ENCODE measurements at places on chromosomes 5 and 9. TPM values are rescaled to one million over a fixed set of nuclear protein-coding genes. Genes with fewer than 3 reads are reported as not detected.

DNA sequence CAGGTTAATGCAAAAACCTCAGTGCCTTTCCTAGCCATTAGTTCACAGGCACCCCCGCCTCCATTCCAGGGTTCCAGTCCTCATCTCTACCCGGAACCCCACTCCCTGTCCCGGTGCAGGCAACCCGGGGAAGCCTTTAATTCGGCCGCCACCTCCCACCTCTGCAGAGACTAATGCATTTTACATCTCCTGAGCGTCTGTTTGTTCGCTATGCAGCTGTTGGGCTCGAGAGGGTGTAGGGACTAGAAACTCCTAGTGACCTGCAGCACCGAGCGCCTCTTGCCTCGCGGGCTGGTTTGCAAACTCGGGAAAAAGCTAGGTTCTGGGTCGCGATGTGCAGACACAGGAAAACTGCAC lies 3.6 kb downstream of the GDNF start:
- no peak for DNase-seq

DNA sequence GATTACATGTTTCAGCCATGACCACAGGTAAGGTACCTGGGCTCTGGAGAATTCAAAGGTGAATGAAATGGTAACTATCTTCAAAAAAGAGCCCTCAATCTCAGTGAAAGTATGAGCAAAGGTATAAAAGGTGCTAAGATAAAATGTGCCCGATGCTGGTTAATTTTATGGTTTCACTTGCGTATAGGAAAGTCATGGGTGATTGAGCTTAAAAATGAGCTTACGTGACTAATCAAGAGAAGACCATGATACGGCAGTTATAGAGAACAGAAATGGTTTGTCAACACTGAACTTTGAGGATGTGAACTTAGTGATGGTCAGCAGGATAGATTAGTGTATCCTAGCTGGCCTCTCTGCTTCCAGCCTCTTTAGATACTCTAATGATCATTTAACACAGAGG lies 320.1 kb downstream of the DEPDC1B start:
- no peak for DNase-seq

- DNase-seq, result no peak
Measured at GRCh38 chr5:6827526-6828219, 114.4 kb downstream of the TENT4A start.

DNA sequence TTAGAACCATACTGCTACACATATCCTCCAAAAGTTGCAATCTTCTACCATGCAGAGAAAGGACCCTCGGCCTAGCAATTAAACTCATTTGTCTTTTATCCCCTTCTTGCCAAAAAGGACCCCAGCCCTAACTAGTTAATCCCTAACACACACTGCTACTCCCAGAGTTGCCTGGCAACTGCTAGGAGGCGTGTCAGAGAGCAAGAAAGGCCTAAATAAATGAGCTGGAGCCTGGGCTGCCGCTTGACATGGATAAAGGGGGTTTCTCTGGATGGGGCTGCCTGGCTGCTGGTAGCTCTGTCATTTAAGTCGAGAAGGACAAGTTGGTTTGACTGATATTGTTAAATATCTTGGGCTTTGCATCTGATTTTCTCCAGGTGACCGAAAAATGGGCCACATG lies 194.8 kb downstream of the CRB2 start:
- peak; percentile 27 for DNase-seq

- no peak for DNase-seq
Measured at GRCh38 chr5:36403632-36404311, 102.1 kb upstream of the RANBP3L start.

GRCh38 chr9:6931913-6932312 lies 174.1 kb downstream of the KDM4C start:
- no peak for DNase-seq

NR5A1 gene
- 0.35 TPM for total RNA-seq

Measured in neural crest cell (in vitro differentiated cells).